ENCODE measurements at places on chromosomes 4 and X.

- DNase-seq: no peak
Measured at GRCh38 chrX:139194571-139195280, 335.8 kb upstream of the F9 start.

DNA sequence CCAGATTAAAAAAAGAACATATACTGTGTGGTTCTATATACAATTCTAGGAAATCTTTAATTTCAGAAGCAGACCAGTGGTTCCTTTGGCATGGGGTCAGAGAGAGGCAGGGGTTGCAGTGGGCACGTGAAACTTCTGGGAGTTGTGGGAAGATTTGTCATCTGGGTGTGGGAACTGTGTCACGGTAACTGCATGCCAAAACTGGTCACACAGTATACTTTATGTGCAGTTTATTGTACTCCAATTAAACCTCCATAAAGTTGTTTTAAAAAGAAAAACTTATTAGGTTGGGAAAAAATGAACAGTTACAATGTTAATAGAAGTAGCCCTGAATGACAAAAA lies 26.7 kb upstream of the STS start:
- DNase-seq: no peak

DNA sequence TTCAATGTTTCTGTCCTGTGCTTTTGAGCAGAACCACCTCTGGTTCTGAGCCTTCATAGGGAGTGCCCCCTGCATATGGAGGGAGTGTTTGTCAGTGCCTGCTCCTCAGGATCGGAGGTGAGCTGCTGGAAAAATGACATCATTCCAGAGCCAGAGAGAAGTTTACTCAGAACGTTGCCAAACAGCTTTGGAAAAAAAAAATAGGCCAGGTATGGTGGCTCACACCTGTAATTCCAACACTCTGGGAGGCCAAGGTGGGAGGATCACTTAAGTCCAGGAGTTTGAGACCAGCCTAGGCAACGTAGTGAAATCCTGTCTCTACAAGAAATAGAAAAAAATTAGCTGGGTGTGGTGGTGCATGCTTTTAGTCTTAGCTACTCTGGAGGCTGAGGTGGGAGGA lies 27.2 kb upstream of the PDLIM3 start:
- no peak for DNase-seq

GRCh38 chrX:133085785-133086184 lies 11.1 kb downstream of the USP26 start:
- no peak for DNase-seq

GRCh38 chrX:38768079-38768478 lies 33.2 kb upstream of the MID1IP1 start:
- no peak for DNase-seq

DNA sequence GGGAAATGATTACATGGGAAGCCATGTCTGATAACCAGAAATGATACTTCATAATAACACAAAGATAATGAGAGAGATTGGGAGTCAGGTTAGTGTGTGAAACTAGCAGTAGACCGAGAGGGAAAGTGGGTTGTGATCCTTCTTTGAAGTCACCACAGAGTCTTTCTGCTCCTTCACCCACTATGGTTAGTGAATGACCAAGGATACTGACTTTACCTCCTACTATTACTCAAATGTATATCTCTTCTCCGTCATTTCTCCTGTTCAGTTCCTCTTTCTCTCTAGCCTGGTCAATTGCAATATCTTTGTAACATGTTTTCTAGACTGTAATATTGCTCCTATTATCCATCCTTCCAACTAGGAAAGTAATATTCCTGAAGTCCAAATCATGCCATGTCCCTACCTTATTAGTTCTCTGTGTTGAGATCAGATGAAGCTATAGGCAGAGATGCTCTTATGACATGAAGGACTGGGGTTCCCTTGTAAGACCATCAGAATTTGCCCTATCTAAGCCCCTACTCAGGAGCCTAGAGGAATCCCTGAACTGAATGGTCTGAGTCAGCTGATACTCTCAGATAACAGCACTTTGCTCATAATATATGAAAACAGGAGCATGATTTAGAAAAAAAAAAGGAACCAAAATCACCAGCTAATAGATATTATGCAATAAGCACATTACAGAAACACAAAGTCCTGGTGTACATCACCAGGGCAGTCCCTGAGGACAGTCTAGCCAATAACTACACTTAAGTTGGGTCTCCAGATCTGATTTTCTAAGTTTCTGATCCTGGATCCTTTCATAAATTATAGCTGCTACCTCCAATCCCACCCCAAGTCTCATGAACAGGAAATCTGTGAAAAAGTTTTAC lies 81.2 kb downstream of the SHROOM3 start:
- DNase-seq: no peak

DNA sequence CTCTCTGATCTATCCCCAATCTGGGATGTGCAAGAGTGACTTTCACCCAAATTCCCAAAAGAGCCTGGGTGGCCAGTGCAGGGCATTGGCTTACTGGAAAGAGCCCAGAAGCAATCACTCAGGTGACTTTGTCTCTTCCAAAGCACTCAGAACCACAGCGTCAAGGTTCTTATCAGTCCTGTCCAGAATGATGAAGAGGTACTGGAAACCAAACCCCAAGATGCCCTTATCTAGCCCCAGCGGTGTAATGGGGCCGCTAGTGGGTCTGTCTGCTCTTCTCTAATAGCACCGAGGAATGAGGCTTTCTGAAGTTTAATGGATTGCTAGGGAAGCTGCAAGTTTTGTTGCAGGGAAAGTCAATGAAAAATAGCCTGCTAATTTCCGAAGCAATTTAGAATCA lies 21.6 kb downstream of the CLNK start:
- no peak for DNase-seq

- no peak for DNase-seq
Measured at GRCh38 chr4:102174719-102175189, 170.5 kb downstream of the SLC39A8 start.

DNA sequence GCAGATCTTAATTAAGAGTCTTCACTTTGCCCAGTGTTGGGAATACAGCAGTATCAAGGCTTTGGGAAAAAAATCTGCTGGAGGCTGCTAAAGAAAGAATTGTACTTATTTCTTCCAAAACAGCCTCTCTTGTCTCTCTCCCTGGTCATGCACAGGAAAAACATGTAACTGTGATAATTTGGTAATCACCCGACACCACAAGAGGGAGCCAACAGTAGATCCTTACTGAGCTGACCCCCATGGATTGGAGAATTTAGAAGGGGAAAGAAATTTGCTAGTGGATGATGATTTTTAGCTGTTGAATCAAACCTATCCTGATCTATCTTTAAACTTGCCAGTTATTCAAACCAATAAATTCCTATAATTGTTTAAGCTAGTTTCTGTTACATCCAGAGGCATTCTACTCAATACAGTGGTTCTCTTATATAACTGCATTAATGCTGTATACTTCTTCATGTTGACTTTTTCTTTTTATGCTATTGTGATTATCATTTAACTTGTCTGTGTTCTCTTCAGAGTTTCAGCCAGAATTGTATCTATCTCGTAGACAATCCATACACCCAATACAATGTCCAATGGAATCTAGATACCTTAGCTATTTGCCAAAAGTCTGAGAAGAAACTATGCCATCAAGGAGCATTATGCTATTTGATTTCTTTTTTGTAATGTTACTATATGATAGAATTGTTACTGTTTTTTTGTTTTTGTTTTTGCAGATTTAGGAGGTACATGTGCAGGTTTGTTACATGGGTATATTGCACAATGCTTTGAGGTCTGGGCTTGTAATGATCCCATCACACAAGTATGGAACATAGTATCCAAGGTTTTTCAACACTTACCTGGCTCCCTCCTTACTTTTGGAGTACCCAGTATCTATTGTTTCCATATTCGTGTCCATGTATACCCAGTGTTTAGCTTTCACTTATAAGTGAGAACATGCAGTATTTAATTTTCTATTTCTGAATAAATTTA lies 31.3 kb upstream of the ARHGEF38 start:
- DNase-seq: no peak

DNA sequence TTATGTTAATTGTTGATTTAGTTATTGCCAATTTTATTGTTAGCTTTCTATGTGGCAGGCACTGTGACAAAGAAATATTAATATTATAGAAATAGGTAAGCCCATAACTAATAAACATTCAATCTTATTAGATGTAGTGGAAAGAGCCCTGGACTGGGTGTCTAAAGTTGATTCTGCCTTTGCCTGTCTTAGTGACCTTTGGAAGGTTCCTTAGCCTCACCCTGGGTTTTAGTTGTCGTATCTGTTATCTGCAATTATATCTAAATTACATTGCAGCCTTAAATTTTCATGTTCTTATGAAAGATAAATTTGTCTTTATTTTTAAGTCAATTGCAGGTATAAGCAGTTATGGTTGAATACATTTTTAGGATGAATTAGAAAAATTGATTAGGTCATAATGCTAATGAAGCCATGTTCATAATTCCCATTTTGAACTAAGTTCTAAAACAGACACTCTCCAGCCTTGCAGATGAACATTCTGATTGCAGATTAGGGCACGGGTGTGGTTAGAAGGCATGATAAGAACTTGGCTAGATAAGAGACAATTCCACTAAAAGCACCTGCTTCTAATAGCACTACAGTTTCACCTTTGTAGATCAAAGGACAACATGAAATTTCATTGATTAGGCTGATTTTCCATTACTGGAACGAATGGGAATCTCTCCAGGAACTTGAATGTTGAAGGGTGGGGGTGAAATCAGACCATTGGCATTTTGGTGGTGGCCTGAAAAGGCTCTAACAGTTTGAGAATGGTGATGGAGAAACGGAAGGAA lies 17.3 kb upstream of the ENPEP start:
- no peak for DNase-seq

GRCh38 chr4:118683513-118683912 lies 1.7 kb upstream of the METTL14 start:
- DNase-seq: no peak

DNA sequence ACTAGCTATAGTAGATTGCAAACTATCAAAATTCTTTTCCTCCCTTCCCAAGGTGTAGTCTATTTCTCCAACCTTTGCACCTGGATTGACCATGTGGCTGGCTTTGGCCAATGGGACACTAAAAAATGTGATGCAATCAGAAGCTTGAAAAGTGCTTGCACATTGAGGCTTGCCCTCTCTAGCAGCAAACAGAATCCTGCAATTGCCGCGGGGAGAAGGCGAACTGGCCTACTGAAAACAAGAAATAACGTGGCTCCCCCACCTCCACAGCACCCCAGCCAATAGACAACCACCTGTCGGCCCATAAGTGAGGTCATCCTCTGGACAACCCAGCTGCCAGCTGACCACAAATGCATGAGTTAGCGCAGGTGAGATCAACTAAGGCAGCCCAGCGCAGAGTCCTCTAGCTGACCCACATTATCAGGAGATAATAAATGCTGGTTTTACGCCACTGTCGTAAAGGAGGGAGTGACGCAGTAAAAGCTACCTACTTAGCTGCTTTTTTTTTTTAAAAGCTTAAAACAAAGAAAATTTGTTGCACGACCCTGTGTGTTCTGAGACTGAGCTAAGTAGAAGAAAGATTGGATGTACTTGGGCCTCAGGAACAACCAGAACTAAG lies 95.2 kb downstream of the GK start:
- no peak for DNase-seq

GRCh38 chr4:69718396-69719271 lies 41.8 kb downstream of the SULT1B1 start:
- no peak for DNase-seq

DNA sequence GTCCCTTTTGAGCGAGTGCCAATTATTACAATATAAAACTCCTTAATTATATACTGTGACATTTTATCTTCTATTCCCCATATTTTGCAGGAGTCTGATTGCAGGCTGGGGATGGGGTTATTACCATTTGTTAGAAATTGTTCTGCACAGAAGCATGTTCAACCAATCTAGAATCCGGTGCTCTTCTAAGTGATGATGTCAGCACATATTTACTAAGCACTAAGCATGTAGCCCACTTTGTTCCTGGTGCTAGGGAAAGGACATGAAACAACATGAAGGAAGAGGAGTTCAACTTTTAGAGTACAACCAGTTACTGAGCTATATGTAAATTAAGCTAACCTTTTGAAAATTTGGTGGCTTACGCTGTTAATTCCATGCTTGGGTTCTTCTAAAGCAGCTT lies 52.8 kb upstream of the IL1RAPL2 start:
- DNase-seq: no peak

DNA sequence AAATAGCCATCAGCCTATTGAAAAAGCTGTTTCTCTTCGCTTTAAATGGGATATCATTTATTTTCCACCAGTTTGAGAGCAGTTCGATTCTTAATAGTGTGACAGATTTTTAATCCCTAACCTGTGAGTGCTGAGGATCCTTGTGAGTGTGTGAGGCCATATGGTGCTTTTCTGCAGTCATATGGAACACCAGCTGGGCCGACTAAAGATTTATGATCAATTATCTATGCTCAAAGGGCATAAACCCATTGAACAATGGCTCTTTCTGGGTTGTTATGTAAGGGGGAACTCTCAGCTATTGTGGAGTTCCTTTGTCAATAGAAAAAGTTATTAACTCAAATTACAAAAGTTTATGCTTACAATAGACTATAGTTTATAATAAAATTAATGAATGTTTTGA lies 1003.6 kb downstream of the FAT4 start:
- DNase-seq: no peak

DNA sequence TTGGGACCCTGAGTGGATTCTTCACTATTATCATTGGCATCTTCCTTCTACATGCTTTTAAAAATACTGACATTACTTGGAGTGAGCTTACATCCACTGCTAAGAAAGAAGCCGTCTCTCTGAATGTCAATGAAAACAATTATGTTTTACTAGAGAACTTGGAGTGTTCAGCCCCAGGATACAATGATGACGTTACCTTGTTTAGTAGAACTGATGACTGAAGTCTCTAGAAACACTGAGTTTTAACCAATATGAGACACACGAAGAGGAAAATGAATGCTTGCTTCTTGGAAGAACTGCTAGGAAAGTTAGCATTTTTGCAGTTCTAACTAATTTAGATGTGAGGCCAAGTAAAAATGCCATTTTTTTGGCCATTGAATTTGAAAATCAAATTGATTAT lies 19.4 kb downstream of the NIPAL1 start:
- DNase-seq: no peak
